Daoy (cell line): ENCODE measurements at places on chromosomes 11 and 22.
A peak's percentile ranks its signal among the peaks of the same experiment; 100 is the strongest.

GRCh38 chr11:13258855-13259254, 18.7 kb upstream of the BMAL1 start:
- no peak for DNase-seq

- peak; percentile 43 for DNase-seq
Measured at GRCh38 chr11:120773501-120774031, 250.3 kb upstream of the TBCEL start.

GRCh38 chr11:117476531-117477142, 149.0 kb downstream of the CEP164 start:
- no peak for DNase-seq

GRCh38 chr11:32527261-32528175, 56.1 kb upstream of the EIF3M start:
- DNase-seq, result no peak

GRCh38 chr22:36940676-36941075, 27.2 kb downstream of the CSF2RB start:
- no peak for DNase-seq

DNA sequence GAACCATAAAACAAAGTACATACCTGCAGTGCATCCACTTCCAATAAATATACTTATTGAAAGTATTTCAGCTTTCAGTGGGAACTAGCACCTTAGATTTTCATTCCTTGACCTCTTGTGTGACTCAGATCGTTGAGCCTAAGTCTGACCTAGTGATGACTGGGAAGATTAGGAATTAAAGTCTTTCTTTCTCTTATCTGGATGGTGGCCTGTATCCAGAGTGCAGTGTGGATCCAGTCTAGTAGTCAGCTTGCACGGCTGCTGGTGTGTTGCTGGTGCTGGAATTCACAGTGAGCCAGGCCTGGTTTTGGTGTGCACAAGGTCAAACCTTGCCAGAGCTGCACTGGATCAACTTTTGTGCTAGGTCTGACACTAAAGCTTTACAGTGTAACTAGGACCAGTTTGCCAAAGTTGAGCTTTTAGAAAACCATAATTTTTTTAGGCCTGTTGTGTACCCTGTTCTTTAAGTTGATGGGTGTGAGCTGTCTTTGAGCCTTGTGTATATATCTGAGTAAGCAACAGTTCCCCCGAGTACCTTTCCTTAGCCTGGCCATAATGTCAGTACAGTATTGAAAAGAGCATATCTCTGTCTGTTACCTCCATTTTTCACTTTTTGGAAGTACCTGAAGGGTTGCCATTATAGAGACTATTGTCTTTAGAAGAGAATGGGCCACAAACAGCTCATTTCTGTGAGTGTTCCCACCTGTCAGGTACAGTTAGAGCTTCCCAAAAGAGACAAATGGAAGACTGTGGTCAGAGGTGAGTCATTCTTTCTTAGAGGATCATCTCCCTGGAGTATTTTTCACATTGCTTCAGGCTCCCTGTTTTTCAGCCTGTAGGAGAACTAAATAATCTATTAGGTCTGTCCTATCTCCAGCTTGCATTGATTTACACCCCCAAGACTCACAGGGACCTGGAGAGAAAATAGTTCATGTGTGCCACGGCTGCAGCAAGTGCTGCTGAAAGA, 89.8 kb downstream of the ALX4 start:
- DNase-seq, result no peak
